ENCODE measurements at places on chromosomes 12 and 14.

GRCh38 chr12:110355073-110355472, 48.4 kb downstream of the ANAPC7 start:
- DNase-seq, result peak; percentile 29

GRCh38 chr14:95070748-95071435, 86.4 kb downstream of the DICER1 start:
- DNase-seq, result no peak

GRCh38 chr14:68084256-68084655, 264.7 kb downstream of the RAD51B start:
- no peak for DNase-seq

DNA sequence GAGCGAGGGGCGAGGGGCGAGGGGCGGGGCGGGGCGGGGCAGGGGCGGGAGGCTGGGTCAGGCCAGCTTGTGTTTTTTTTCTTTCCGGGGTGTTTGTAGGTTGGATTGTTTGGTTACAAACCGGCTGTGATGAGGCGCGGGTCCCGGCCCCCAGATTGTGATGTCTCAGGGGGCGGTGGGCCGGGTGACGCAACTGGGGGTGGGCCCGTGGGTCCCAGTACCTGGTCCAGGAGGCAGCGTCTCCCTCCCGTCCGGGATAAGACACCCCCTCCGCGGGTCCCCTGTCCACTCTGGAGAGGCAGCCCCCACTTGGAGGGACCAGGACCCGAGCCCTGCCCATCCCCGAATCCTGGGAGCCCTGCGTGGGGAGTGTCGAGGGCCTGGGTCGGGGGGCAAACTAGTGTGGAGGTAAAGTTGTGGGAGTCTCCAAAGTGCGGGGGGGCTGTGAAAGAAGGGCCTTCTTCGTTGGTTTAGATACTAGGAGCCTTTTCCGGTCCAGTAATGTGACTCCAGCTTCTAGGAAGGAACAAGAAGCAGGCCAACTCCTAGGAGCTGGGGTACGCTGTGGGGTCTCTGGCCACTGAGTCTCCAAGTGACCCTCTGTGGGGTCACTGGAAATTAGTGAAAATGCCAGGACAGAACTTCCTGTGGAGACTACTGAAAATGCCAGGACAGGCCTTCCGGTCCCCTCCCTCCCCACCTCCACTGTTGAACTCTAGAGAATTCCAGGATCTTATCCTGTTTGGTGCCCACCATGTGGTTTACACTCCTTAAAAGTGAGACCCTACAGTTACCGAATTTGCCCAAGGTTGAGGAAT, 579 bp upstream of the CLMN start:
- peak; percentile 10 for DNase-seq

DNA sequence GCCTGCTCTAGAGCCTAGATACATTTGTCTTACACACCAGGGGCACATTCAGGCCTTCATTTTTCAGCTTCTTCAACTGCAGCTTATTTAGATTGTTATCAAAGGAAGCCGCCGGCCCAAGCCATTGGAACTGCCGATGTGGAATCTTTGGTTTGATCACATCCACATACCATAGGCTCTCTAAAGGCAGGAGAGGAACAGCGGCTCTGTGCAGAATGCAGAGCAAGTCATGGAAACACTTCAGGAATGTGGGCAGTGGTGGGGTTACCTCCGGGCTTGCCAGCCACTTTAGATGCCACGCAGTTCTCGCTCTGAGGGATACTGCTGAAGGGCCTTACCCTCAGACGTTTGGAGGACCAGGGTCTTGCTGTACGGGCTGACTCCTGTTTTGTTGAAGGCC, 53.4 kb upstream of the PYGL start:
- no peak for DNase-seq

DNA sequence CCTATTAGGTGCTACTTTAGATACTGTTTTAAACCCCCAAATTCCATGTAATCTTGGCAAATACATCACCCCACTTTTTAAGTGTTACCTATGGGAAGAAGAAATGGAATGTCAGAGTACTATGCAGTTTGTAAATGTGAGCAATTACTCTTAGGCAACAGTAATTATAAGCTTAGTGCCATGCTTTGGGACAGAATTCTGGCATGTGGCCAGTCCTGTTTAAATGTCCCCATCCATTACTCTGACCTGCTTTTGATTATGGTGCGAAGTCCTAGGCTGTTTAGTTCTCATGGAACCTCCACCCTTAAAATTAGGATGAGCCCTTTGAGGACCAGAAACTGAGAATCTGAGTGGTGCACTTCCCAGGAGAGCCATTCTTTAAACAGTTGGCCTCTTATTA, 321.4 kb upstream of the RGS6 start:
- DNase-seq, result no peak

GRCh38 chr12:67068204-67068731, 200.9 kb upstream of the CAND1 start:
- no peak for DNase-seq

- no peak for DNase-seq
Measured at GRCh38 chr12:113464452-113464775, 7.3 kb downstream of the LHX5 start.

- no peak for DNase-seq
Measured at GRCh38 chr14:80924365-80925103, 17.0 kb downstream of the CEP128 start.

GRCh38 chr12:104182144-104182543, 33.4 kb upstream of the TXNRD1 start:
- no peak for DNase-seq

- DNase-seq, result no peak
Measured at GRCh38 chr14:101473045-101473729, 88.1 kb upstream of the DIO3 start.

- no peak for DNase-seq
Measured at GRCh38 chr12:7021956-7022355, 3.7 kb upstream of the LPCAT3 start.

DNA sequence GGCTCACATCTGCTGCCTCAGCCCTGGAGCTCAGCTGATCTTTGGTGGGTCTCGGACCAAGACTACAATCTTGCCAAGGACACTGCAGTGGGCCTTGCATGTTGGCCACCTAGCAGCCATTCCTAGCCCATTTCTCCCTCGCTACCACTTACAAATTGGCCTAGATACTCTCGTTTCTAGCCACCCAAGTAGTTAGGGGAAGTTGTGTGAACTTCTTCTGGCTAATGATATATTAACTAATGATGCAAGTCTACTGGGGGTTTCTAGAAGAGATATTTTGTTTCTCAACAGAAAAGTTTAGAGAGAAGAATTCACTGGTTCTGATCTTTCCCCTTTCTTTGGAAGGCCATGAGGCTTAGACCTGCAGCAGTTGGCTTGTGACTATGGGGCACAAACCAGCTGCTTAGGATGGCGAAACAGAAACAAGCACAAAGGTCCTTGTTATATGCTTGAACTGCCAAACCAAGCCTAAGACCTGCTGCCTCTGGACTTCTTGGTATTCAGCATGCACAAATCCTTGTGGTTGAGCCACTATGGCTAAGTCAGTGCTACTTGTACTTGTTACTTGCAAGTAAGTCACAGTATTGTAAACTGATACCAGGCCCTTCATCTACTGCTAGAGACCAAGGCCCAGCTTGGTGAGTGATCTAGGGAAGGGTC, 30.5 kb upstream of the GPATCH2L start:
- no peak for DNase-seq

GRCh38 chr12:131824450-131824849, 3.7 kb upstream of the MMP17 start:
- no peak for DNase-seq

DNA sequence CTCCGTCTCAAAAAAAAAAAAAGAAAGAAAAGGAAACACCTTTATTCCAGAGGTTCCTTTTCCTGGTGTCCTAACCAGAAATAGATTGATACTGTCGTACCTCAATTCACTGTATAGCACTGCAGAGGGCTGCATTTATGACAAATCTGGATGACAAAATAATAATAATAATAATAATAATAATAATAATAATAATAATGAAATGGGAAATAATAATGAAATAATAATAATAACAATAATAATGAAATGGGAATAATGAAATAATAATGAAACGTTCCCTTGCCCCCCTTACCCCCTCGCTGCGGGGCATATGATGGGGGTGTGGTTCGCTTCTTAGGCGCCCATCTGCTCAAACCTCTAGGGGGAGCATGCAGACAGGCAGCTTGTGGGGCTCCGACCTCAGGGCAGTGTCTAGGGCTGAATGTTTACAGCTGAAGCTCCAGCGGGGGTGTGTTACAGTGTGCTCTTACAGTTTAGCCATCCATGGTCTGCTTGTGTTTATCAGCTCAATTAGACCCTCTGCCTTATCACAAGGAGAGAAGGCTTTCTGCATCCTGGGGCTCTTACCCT, 1088.3 kb upstream of the SEL1L start:
- no peak for DNase-seq

DNA sequence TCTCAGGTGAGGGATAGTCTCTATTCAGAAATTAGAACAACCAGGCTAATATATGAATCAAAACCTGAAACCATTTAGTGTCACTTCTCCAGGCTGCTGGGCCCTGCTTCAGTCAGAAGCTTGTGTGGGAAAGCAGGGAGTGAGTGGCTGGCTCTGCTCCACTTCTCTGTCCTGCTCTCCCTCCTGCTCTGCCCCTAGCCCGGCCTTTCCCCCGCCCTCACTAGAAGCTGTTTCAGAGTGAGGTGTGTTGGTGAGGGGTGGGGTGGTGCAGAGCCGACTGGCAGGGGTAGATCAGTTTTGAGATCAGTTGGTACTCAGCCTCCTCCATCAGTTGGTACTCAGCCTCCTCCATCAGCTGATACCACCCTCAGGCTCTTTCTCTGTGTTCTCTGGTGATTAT, 7.0 kb upstream of the PPP1R1A start:
- no peak for DNase-seq

GRCh38 chr12:107079172-107080011, 14.0 kb downstream of the CRY1 start:
- DNase-seq, result no peak

- DNase-seq, result peak; percentile 34
Measured at GRCh38 chr14:37864861-37865718, 269.7 kb downstream of the TTC6 start.

DNA sequence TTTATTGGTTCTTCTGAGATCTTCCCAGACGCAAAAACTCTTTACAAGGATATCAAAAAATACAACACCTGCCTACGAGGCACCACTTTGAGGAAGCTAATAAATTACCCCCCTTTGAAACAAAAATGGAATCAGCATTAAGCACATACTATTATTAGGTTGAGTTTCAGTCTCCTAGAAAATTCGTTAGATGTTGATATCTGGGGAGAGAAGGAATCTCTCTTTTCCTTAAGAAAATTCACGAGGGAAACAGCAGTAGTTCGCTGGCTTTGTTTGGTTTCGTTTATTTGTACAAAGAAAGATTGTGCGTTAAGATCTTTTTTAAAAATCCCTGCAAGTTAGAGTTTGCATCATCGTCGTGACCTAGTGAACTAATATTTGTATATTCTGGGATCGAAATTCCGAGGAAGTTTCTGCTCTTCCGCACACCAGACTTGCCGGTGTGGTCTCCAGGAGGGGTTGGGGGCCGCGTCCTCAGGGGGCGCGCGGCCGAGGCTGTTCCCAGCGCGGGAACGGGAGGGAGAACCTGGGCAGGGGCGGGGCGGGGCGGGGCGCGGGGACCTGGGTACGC, 12.1 kb downstream of the NKX2-1 start:
- DNase-seq, result no peak

DNA sequence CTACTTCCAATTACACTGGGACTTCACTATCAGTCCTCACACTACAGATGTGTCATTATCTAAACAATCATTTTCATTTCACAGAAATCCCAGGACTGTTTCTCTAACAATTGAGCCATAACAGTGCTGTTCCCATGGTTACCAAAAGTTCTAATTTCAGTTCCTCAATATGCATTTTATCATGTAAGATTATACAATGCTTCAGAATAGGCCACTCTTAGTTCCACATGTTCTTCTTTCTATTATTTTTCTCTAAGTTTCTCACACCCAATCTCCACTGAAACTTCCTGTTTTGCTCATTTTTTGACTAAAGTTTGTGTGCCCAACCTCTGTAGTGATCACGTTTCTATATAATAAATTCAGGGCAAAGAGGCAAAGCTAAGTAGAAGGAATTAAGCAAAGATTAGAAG, 185.8 kb downstream of the DUSP6 start:
- no peak for DNase-seq

- DNase-seq, result no peak
Measured at GRCh38 chr12:43797561-43798217, 8.4 kb downstream of the TWF1 start.

GRCh38 chr14:61258985-61259384, 22.2 kb downstream of the TMEM30B start:
- no peak for DNase-seq

GRCh38 chr12:124717318-124717717, 146.3 kb downstream of the SCARB1 start:
- DNase-seq, result no peak

DNA sequence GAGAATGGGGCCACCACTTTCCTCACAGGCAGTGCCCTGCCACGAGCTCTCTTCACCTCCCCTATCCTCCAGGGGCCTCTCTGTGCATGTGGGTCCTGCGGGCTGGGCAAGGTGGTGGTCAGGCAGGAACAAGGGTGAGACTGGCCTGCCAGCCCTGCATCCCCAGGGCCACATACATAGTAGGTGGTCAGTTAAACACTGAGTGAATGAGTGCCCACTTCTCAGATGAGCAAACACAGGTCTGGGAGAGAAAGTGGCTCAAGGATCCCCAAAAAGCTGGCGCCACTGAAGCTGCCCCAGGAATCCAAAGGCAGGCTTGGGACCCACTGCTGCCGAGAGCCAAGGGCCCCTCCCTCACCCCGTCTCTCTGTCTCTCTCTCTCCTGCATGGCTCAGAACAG, 51.1 kb downstream of the CCNK start:
- no peak for DNase-seq

DNA sequence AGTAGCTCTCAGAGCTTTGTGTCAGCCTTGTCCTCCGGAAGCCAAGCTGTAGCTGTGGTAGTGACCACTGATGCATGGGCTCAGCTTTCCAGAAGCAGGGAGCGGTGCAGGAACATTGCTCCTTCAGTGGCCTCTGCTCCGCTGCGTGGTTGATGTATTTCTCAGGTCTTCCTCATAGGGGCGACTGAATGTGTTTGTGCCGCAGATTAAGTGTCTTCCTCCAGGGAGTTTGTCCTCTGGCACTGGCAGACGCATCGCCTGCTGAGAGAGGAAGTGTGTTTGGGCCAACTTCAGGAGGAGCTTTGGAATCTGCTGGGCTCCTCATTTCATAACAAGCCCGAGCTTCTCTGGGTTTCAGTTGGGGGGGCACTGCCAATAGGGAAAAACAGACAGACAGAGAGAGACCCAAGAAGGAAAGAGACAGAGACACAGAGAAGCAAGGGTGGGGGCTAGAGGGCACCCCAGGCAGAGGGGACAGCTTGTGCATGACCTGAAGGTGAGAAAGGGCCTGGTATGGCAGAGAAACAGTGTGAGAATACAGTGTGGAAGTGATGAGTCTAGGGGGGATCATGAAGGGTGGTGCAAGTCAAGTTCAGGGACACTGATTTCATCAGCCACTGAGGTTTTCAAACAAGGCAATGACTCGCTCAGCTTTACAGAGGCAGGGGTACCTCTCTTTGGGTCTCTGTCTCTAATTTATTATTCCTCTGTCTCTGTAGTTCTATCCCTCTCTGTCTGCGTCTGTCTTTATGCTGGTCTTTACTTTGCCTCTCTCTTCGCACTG, 69.4 kb upstream of the PRIMA1 start:
- DNase-seq, result no peak

- no peak for DNase-seq
Measured at GRCh38 chr12:113929312-113929989, 36.7 kb downstream of the RBM19 start.

All from urothelium cell line (cell line).